ENCODE measurements at places on chromosomes 12 and 14.

DNA sequence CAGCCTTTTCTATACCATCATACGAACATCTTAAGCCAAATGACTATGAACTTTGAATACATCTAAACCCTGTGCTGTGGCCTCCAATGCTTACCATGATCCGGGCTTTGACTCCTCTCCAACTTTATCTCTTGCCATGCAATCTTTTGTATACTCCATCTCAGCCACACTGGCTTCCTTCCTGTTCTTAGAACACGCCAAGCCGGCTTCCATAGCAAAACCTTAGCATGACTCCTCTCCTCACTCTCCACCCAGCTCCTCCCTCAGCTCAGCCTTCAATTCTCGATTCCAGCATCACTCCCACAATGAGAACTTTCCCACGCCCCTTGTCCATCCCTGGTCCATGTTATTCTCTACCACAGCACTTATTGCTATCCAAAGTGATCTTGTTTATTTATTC lies 228.3 kb downstream of the NTF3 start:
- no peak for DNase-seq

- no peak for DNase-seq
These were observed 1093.7 kb downstream of the SLC6A15 start for GRCh38 chr12:83818881-83819280.

GRCh38 chr14:87966816-87967215 lies 26.2 kb downstream of the GALC start:
- DNase-seq: no peak

DNA sequence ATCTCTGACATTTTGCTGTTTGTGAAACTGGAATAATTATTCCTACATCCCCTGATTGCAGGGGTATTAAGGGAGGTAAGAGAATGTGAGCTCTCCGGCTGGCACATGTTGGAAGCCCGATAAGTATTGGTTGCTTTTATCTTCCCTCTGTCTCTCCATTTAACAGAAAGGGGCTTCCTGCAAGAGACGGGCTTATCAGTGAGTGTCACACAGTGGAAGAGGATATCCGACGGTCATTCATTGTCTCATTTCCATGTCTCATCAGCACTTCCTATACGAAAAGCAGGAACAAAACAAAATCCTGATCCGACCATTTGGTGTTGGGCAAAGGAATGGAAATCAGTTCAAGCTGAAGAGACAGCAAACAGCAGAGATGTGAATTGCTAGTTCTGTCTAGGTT lies 10.7 kb downstream of the DYRK4 start:
- no peak for DNase-seq

DNA sequence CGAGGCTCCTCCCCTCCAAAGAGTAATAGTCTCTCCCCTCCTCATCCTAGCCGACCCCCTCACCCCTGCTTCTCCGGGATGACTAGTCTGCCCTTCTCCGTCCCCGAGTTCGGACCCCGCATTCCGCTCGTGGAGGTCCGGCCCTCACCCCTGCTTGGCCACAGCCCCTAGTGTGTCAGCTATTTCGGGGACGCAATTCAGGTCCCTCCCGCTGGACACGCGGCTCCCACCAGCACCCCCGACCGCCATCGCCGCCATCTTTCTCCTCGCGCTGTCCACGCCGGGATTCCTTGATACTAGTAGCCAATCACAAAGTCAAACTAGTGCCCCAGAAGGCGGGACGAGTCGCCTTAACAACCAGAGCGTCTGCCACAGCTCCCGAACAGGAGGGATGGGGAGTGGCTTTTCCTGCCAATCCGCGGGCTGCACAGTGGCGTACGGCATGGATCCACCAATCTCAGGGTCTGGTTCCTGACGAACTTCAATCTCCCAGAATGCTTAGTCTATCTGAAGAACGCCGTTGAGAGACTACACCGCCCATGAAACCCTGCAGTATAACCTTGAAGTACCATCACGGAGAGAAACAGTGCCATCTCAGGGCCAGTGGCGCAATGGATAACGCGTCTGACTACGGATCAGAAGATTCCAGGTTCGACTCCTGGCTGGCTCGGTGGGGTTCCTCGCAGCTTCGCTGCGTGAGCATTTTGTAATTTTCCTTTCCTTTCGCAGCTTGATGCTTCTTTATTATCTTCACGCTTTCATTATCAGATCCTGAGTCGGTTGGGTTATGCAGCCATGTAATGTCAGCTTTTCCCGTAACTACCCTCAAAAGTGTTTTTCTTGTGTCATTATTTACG lies at the start of gene PRMT5:
Gene PRMT5, minus strand, starts transcription at position 273 of the 857 bp plus-strand sequence. Its CDS starts 15 bp downstream, at position 258.
- peak; percentile 100 for DNase-seq

DNA sequence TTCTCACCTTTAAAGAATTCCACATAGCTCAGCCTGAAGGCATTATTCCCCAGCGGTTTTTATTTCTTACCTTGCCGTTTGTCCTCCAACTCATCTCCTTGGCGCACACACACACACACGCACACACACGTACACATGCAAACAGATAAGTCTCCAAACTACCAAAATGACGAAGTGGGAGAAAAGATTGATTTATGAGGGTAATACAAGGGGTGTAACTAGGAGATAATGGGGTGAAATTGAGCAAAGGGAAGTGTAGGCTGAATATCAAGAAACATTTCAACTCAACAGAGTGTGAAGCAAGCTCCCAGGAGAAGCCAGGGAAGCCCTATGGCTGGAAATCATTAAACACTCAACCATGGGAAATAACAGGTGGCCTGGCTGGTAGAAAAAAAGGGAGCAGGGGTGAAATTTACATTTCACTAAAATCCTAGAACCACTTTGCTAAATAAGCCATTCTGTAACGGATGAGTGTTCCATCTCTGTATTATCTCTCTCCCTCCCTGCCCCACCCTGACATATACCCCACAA lies 41.0 kb downstream of the GRIN2B start:
- DNase-seq: no peak

- no peak for DNase-seq
These were observed 51.9 kb downstream of the SERPINA3 start for GRCh38 chr14:94663965-94664704.

GRCh38 chr12:116365114-116365513 lies 87.6 kb upstream of the MED13L start:
- no peak for DNase-seq

- DNase-seq: no peak
These were observed 15.5 kb upstream of the MLXIP start for GRCh38 chr12:122062832-122063693.

GRCh38 chr14:55245657-55246268 lies 25.5 kb upstream of the FBXO34 start:
- DNase-seq: peak; percentile 57

- DNase-seq: no peak
These were observed 66.6 kb upstream of the FBRSL1 start for GRCh38 chr12:132423251-132423819.

DNA sequence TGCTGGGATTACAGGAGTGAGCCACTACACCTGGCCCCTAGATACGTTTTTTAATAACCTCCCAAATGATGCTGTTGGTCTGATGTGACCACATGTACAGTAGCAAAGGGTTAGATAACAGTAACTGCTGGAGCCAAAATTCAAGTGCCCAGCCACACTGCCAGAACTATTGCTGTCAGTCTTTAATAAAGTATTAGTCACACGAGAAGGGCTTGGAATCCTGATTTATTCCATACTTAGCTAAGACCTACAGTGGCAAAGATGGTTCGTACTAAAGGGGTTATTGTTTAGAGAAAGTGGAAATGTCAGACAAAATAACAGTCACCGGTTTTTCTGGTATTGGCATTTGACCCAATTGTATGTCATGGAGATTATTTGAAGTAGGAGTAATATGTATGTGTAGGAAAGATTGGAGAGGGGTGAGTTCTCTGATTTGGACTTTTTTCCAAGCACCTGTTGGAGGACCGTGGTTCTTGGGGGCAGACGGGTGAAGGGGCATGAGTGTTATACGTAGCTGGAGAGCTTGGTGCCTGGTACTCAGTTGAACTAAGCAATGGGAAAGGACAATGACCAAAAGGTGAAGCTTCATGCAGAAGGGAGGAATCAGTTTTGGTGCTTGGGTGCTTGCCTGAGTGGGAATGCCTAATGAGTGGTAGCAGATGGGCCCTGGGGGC lies 9.7 kb downstream of the TUBA1C start:
- no peak for DNase-seq

- DNase-seq: no peak
These were observed 588 bp upstream of the GRIN2B start for GRCh38 chr12:13981990-13982389.

- no peak for DNase-seq
These were observed 130.5 kb downstream of the ZFP36L1 start for GRCh38 chr14:68662392-68662791.

GRCh38 chr12:81992461-81992860 lies 233.3 kb upstream of the PPFIA2 start:
- peak; percentile 24 for DNase-seq

DNA sequence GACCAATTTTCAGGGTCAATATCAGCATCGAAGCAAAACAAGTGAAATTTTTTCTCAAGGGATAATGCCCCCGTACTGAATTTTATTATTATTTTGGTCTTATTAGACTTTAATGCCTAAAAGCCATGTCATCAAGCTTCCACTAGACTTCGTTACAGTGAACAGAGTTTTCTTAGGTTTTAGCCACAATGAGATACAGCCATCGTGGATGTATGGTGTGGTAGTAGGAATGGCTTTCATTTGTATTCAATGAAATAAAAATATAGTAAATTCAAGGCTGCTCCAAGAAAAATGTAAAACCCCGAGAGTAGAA lies 11.7 kb downstream of the TAOK3 start:
- no peak for DNase-seq

DNA sequence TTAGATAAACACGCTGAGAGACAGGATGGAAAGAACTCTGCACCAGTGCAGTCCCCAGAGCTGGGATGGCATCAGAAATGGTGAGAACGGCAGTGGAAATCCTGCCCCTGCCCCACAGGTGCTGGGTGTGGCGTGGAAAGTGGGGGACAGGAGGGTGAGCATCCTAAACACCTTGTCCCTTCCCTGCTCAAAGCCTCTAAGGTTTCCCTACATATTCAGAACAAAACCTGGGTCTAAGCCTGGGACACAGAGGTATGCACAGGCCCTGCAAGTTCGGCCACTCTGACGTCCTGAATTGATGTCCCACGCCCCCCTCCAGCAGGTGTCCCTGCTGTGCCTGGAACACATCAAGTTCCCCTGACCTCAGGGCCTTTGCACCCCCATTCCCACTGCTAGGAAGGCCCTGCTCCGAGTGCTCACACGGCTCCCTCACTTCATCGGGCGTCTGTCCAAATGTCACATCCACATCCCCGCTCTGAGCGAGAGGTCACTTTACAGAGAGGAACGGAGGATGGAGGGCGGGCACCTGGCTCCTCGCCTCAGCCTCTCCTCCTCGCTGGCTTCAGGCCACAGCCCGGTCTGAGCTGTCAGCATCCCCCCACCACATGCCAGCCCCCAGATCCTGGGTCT lies 38.5 kb upstream of the SFSWAP start:
- no peak for DNase-seq

DNA sequence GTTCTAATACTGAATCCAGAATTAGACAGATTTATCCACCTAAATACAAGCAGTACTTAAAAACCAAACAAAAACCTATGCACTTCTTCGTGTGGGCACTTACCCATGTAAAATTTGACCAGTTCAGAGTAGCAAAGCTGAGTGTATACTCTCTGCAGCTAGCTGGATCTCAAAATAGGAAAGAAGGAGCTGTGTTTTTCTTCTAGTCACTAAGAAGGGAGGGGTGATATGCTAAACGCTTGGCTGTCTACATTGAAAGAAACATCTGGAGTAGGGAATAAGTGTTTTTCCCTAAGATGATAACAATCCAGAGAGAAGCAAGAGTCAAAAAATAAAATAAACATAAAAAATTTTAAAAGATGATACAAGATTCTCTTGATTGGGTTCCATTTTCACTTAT lies 20.0 kb downstream of the RBMS2 start:
- DNase-seq: no peak

GRCh38 chr14:93700928-93701327 lies 87.4 kb downstream of the PRIMA1 start:
- no peak for DNase-seq

DNA sequence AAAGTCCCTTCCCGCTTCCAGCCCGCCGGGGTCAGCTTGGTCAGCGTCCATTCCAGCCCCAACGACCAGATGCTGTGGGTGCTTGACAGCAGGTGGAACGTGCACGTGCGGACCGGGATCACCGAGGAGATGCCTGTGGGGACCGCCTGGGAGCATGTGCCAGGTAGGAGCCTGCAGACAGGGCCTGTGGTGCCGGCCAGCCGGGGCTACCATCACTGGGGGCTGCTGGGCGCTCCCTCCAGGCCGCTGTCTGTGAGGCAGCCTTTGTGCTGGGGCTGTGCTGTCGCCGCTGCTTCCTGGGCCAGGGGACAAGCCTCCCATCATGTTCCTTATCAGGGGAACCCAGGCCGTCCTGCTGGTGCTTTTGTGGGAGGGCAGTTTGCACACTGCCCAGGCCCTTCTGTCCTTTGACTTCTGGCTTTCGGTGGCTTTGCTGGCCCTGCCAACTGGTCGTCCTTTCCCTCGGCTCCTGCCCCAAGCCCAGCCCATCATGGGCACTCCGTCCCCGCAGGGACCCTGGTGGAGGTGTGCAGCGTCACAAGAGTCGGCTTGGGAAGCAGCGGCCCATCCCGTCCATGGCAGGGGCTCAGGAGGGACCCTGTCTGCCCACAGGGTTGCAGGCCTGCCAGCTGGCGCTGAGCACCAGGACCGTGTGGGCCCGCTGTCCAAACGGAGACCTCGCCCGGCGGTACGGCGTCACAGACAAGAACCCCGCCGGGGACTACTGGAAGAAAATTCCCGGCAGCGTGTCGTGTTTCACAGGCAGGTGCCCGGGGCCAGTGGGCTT lies 12.4 kb downstream of the ANKRD9 start:
- DNase-seq: no peak

DNA sequence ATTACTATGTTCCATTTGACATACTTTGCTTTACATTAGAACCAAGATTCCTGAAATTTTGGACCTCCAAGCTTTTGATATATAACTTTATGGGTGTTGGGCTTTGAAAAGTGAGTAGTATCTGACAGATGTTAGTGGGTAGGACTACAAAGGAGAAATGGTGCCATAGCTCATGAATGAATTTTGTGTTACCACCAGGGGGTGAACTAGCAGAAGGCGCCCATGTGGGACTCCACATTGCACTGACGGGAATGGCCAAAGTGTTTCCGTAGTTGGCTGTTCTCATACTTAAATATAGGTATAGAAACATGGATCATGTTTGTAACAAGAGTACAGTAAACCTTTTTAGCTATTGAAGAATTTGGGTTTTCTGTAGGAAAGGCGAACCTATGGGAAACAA lies 337.5 kb downstream of the FLRT2 start:
- no peak for DNase-seq

- no peak for DNase-seq
These were observed 106.7 kb downstream of the PPP2R5E start for GRCh38 chr14:63436286-63437098.

- no peak for DNase-seq
These were observed 633.9 kb upstream of the LMO3 start for GRCh38 chr12:17239874-17240273.

All from CD4-positive, alpha-beta T cell treated with Interleukin-4 for 4 hours (primary cell).